ENCODE measurements at places on chromosomes 6 and 20.

DNA sequence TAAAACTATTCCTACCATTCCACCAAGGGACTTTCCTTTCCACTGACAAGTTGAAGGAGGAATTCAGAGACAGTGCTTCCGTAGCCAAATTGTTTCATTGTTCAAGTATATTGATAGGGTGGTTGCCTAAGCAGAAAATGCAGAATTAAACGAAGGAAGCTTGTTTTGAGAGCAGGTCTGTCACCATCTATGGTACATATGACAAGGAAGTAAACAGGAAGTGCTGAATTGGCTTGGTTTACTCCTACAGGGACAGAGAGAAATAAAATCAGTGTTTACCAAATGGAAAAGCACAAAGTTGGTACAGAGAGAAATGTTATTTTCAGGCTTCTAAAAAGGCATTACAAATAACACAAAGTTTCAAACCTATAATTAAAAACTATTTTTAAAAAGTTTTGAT is 421.8 kb downstream of the CDC5L start:
- DNase-seq, result no peak

GRCh38 chr6:7992002-7992815 is 72.0 kb downstream of the BLOC1S5 start:
- peak; percentile 91 for DNase-seq

GRCh38 chr20:20214757-20215275 is 153.1 kb upstream of the INSM1 start:
- no peak for DNase-seq

DNA sequence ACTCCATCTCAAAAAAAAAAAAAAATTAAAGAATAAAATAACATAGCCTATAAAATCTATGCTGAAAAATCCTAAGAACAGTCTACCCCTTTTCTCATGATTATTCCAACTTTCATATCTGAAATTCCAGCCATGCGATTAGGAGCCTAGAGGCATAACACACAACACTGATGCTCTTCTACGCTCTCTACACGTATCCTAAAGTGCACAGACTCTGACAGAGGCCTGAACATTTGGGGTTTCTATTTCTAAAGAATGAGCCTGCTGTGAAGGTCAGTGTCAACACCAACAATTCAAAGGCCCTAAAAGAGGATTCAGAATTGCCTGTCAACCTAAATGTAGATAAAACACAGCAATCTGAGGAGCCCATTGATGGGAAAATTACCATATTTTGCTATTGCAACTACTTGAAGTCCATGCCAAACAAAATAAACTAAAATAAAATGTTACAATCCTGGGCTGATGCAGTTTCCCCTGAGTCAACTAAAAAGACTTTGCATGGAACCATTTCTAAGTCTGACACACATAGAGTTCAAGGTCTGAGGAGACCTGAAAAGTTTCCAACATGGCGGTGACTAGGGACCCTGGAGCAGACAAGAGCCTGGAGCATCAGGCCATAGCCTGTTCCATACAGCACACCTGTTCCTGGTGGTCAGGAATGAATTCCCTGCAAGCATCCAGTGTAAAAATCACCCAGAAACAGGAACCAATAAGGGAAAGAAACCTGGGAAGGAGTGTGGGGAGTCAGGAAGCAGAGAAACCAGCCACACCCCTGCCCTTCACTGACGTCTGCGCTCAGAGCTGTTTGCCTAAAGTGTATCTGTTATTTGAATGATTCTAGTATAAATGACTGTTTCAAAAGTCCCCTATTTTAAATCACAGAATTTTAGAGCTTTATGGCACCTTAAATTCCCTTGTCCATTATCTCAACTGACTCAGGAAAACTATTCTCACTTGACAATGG is 11.8 kb downstream of the NINL start:
- DNase-seq, result peak; percentile 87

- DNase-seq, result peak; percentile 85
Observed at GRCh38 chr6:105851113-105851580, 235.0 kb upstream of the PRDM1 start.

DNA sequence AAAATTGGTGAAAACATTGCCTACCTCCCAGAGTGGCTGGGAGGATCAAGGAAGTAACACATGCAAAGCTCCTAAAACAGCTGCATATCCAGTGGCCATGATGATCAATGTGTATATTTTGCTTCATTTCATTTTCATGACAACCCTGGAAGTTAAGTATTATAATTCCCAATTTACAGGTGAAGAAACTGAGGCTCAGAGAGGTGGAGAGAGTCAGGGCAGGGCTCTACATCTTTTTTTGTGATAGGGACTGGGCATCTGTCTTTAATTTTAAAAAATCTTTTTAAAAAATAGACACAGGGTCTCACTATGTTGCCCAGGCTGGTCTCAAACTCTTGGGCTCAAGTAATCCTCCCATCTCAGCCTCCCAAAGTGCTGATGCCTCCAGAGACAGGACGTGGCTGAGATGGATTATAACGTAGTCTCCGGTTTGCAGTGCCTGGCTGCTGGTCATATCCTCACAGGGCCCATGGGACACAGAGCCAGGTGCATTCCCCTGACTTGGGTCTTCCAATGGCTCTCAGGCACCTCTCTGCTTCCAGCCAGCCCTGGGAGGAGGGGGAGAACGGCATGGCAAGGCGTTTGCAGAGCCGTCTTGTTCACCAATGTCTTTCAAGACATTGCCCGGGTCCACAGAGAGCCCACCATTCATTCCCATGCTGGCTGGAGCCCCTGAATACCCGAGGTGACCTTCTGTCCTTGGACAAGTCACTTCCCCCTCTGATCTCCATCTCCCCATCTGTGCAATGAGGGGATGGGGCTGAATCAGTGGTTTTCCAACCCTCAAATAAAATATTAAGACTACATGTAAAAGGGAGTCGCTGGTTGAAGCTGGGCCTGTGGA is 38.3 kb downstream of the HNF4A start:
- peak; percentile 23 for DNase-seq

DNA sequence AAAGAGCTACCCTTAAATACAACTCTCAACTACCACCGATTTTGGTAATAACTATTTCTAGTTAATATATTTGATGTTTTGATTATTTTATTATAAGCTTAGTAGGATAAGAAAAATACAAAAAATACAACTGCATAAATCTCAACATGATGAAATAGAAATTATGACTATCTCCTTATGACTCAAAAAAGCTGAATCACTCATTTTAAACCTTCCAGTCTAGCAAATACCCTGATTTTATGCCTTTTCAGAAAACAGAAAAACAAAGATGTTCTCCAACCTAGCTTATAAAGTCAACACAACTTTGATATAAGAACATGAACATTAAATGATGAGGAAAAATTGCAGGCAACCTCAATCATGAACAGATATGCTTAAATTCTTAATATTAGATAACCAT is 40.2 kb upstream of the DSE start:
- DNase-seq, result peak; percentile 43

- no peak for DNase-seq
Observed at GRCh38 chr6:12635375-12635774, 81.2 kb upstream of the PHACTR1 start.

DNA sequence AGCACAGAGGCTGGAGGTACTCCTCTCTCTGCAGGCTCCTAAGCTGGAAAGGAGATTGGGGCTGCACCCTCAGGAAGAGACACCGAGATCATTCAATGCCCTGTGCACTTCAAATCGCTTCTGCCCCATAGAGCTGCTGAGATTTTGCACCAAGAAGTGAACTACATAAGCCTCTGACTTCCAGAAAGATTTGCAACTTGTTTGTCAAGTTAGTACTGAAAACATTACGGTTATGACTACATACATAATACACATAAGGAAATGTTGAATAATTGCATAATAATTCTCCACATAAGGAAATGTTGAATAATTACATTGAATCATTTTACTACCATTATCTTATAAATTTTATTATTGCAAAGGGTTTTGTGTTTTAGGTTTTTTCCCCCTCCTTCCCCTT is 120.3 kb upstream of the SASH1 start:
- DNase-seq, result no peak

GRCh38 chr20:31864521-31865400 is 5.6 kb downstream of the DUSP15 start:
- DNase-seq, result peak; percentile 61

GRCh38 chr20:24633026-24633425 is 163.6 kb downstream of the SYNDIG1 start:
- DNase-seq, result peak; percentile 49

- DNase-seq, result peak; percentile 72
Observed at GRCh38 chr20:32452776-32453466, 94.8 kb downstream of the ASXL1 start.

GRCh38 chr6:138896104-138896756 is 91.8 kb downstream of the REPS1 start:
- no peak for DNase-seq

DNA sequence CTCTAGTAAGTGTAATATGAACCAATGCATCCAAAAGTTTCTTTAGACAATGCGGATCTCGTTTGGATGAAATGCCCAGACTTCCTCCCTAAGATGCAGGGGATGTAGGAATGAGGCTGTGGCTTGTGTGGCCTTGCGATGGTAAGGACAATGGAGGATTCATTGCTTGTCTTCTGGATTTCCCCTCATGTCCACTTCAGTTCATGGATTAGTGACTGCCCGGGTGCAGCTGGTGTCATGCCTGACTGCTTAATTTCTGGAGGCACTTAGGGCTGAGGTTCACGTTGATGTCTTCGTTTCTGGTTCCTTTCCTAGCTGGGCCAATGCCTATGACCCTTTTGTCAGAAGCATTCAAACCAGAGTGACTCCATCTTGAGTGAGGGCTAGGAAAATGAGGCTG is 93.8 kb downstream of the SCP2D1 start:
- no peak for DNase-seq

DNA sequence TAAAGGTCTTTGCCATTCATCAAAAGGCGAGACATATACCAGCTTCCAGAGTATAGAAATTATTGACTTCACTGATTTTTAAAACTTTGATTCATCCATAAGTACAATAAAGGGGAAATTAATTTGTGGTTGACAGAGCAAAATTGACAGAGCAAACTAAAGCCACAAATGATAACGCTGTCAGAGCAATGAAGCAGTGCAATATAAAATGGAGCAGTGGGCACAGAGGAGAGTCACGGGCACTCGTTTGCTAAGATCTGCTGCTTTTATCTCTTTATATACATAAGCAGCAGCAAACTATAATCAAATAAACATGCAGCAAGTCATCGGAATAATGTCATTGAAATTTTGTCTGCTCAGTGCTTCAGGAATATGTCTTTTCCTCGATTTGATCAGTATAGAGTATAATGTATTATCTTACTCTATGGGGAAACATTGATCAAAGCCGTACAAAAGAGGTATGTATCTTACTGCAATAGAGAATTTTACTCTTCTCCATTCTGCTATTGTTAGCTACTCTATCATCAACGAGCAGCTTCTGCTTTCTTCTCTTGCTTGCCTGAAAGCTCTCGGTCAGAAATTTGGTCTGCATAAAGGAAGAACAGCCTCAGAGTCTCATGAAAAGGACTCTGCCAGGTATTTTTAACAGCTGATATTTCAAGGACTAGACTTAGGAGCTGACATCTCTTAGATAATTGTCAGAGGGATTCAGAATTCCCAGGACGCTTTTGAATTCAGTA is 546.0 kb upstream of the ARID1B start:
- DNase-seq, result no peak

DNA sequence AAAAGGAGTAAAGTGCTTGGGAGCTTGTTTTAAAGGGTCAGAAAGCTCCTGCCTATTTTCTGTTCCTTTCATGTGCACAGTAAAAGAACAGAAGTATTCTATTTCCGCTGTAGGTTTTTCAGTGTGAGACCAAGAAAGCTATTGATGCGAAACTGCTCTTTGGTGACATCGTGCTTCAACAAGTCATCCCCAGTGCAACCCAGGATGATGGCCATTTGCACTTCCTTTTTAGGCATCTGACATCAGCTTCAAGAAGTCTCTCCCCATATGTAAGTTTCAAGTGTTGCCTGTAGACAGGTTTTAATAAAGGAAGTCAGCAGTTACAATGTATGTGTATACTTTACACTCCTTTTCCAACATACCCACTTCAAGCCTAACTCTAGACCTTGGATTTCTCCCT is 131.6 kb downstream of the RFX6 start:
- DNase-seq, result no peak
